Stimulated activated CD8-positive, alpha-beta memory T cell treated with anti-CD3 and anti-CD28 coated beads, Interleukin-7, amount 100 ng/mL, for 4 hours (primary cell): ENCODE measurements at places on chromosomes 4 and X.

- DNase-seq = no peak
Observed at GRCh38 chrX:151225843-151226242, 49.5 kb downstream of the GPR50 start.

DNA sequence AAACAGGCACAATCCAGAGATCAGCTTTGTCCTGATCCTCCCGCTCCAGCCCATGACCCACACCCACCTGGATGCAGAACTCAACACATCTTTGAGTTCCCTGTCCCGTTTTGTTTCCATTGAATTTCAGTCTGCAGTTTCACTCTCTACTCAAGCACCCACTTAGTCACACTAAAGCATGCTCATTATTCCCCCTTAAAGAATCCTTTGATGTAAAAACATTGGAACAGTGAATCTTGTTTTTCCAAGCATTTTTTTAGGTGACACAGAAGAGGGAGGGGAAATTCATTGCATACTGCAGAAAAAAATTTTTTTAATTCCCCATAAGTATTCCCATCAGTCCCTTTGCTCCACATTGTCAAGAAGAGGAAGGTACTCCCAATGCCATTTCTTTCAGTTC lies 249.7 kb upstream of the TTC29 start:
- DNase-seq = no peak

DNA sequence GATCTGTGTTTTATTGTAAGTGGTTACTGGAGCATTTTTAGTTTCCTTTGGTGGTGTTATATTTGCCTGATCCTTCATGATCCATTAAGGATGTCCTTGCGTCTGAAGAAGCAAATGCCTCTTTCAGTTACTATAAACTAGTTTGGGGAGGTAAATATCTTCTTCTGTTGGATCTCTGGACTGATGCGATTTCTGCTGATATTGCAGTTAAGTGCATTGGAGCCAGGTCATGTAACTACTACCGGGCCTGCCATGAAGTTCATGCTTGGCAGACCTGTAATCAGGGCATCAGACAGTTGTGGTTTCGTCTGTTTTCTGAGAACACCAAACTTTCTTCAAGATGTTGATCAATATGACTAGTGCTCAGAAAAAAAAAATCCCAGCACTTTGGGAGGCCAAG lies 22.9 kb downstream of the ZNF718 start:
- no peak for DNase-seq

DNA sequence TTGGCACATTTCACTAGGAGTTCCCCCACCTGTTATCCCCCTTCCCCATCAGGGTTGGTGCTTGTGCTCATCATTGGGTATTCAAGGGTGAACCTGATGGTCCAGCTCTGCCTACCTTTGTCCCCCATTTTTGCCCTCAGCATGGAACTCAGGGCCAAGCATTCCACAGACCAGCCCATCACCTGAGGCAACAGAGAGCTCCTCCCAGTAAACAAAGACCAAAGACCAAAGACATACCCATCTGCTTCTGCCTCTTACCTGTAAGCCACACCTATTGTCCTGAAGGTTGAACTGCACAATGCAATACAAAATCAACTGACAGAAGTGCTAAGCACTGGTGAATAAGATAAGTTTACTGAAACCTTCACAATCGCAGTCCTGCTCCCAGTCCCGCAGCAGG lies 237.5 kb downstream of the PAPSS1 start:
- no peak for DNase-seq

DNA sequence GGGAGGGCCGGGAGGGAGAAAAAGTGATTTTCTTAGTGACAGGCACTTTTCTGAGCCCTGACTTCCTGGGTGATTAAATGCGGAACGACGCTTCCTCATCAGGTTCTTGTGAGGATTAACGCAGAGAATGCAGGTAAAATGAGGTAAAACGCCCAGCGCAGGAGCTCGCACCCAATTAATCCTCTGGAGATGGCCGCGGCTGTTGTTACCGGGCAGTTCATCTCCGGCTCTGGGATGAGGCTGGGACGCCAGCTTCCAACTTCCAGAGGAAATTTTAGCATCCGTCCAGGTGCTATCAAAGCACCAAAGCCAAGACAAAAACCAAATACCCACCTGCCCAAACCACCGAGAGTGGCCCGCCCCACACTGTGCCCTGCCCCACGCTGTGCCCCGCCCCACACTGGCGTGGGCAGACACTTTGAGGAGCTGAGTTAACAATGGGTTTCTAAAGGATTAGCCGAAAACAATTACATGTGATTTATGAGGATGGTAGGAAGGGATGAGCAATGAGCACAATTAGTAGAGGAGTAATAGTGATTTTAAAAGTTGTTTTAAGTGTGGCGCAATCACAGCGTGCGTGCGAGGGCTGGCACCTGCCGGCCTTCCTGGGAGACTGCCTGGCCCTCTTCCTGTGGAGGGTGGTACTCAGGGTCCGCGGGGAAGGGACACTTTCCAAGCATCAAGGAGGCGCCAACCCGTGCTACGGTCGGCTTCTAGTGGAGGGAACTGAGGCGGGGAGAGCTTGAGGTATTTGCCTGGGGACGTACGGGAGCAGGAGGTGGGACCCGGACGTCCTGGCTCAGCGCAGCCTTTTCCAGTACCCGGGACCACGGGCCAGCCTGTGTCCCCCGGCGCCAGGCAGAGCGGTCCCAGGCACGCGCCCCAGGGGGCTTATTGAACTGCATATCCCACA lies 41.6 kb upstream of the ADRA2C start:
- no peak for DNase-seq

- DNase-seq = no peak
Observed at GRCh38 chrX:3159995-3160720, 118.9 kb downstream of the ARSF start.

- DNase-seq = no peak
Observed at GRCh38 chr4:174460684-174461083, 61.6 kb downstream of the HPGD start.

GRCh38 chr4:86055898-86056297 lies 304.0 kb downstream of the MAPK10 start:
- no peak for DNase-seq

GRCh38 chr4:128716338-128716737 lies 93.2 kb upstream of the JADE1 start:
- no peak for DNase-seq

DNA sequence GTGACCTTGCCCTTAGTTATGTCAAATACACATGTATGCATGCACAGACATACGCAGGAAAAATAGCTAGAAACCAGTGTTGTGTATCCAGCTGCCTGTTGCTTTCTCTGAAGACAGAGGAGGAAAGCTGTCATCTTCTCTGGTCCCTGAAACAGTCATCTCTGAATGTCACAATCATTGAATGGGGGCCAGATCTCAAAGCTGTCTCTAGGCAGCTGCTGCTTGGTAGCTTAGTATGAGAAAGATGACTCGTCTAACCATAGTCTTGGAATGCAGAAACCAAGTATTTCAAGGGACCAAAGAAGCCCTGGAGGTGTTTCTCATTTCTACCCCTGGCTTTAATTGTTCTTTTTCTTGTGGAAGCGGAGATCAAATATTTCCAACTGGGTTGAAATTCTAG lies 4.0 kb downstream of the GRIA3 start:
- no peak for DNase-seq

DNA sequence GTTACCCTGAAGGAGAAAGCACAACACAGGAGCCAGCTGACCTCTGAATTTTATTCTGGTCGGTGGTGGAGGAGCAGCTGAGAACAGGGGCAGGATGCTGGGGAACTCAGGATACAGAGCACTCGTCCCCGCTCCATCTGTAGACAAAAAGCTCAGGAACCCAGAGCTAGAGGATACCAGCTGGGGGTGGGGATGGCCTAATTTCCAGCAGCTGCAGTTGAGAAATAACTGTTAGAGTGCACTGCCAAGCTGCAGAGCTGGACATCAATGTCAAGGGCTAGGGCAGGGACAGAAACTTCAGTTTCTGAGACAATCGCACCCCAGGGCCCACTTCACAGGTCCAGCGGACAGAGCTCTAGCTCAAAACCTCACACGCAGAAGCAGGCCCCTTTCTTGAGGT lies 122.1 kb upstream of the GUCY1A1 start:
- no peak for DNase-seq

GRCh38 chrX:134032441-134032840 lies 47.0 kb upstream of the GPC3 start:
- DNase-seq = no peak

DNA sequence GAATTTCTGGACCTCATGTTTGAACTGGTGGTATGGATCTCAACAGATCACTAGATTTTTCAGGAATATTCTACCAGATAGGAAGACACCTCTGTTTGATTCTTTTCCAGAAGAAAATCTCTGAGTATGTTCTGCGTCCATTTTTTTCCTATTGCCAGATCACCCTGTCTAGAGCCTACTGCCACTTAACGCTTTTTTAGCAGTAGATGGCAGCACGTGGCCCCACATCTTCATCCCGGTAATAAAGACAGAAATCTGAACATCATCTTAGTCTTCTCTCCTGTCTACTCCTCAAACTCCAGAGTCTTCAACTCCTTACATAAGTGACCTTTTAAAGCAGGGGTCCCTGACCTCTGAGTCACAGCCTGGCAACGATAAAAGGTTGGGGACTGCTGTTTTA lies 184.7 kb downstream of the TMA16 start:
- no peak for DNase-seq

DNA sequence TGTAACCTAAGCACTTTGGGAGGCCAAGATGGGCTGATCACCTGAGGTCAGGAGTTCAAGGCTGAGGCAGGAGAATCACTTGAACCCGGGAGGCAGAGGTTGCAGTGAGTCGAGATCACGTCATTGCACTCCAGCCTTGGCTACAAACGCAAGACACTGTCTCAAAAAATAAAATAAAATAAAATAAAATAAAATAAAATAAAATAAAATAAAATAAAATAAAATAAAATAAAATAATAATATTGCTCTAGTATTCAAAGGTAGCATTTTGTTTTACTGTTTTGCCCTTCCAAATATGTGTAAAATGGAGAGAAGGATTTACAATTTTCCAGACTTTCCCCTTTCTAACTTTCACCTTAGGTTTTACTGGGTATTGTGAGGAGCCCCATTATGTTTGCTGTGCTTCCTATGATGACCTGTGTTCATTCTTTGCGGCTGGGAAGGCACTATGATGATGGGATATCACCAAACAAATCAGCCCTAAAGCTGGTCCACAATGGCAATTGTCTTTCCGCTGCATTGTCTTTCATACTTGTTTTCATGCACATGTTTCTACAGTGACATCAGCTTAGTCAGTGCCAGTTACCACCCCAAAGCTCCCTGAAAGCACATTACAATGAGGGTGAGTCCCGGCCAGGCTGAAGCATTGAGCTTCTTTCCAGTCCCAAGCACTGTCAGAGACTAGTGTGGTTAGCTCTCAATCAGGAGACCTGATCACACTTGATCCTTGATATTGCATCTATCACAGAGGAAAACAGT lies 50.8 kb downstream of the DTHD1 start:
- no peak for DNase-seq

- no peak for DNase-seq
Observed at GRCh38 chrX:134670134-134670924, 12.1 kb upstream of the PLAC1 start.

DNA sequence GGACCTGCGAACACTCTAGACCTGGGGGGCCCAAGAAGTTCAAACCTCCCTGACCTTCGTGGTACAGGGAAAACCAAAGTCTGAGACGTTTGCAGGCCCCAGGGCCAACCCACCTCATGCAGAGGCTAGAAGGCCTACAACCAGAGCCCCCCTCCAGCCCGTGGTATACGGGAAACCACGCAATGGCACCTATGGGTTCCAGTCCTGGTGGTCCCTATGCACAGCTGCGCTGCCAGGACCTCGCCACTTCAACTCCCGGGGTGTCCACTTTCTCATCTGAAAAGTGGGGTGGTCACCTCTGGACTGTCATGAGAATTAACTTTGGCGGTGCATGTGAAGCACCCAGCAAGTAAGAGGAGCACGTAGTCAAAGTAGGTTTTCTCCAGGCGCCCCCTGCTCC lies 8.4 kb upstream of the MSX1 start:
- DNase-seq = no peak

GRCh38 chr4:105414316-105414715 lies 59.5 kb downstream of the PPA2 start:
- no peak for DNase-seq
